Omental fat pad (tissue), 4 donors: ENCODE measurements at places on chromosomes 6 and 20.
A peak's percentile ranks its signal among the peaks of the same experiment; 100 is the strongest.

DNA sequence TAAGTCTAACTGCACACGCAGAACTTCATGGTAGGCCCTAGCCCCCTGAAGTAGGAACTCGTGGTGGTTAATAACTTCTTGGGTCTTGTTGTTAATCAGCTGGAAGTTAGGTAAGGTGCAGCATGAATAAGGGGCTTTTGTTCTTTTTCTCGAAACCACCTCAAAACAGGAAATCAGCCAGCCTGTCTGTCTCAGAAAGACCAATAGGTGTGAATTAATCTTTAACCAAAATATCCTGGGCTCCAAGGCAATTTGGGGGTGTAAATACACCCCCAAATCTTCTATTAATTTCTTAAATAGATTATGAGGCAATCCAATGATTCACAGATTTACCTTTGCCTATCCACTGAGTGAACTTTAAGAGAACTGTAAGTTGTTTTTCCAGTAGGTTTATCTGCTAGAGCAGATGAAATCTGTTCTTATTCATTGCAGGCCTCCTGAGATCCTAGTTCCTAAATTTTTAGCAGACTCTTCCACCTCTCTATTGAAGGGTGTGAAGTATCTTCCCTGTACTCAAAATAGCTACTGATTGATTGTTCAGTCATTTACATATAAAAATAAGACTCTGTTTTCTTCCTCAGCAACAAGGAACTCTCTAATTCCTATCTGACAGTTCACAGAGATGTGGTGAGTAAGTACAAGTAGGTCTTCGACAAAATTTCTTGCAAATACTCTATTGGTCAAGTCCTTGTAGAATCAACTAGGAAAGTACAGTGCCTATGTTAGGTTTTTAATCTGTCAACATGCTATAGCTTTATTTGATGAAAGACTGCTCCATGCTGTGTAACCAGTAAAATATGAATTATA is 427.1 kb upstream of the NOX3 start:
- no peak for DNase-seq

DNA sequence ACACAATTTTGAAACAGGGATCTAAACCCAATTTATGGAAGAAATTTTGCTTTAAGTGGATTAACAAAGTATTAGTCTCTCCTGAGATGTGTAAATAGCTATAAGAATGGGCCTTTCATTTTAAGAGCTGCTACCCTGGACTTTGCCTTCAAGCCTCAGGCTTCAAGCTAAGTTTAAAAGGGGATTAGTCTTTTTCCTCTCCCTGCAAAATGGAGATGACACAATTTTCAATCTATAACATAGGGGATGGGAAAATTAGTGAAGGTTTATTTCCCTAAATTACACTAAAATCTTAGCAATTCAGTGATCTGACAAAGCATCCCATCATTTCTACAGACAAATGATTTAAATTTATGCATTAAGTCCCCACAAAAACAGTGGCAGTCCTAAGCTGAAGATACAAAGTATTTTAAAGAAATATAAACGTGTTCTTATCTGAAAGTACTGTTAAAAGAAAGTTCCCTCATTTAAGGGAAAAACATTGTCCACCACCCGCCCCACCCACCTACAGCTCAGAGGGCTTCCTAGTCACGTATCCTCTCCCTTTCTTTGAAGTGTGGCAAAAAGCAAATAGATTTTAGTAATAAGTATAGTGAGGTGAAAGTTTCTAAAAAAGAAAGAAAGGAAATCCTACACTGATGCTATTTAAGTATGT is 14.5 kb downstream of the ARHGAP18 start:
- no peak for DNase-seq

GRCh38 chr6:32970413-32971241 is 2.2 kb downstream of the BRD2 start:
- peak; percentile 65 for DNase-seq

- no peak for DNase-seq
These were observed 23.9 kb downstream of the ZNF217 start for GRCh38 chr20:53569606-53570307.

- no peak for DNase-seq
These were observed 79.7 kb downstream of the RNF217 start for GRCh38 chr6:125041740-125042459.

- DNase-seq, result no peak
These were observed 18.2 kb upstream of the EDN1 start for GRCh38 chr6:12271997-12272396.
